Naive B cell (primary cell): ENCODE measurements at places on chromosomes 13 and 19. TPM values are rescaled to one million over a fixed set of nuclear protein-coding genes. Genes with fewer than 3 reads are reported as not detected.

GRCh38 chr19:33385956-33386355 lies 12.4 kb downstream of the CEBPG start:
- no peak for DNase-seq
- no peaks in the 10 kb centered on the region for H3K27me3 ChIP-seq
- no peak overlapping the region for H3K27ac ChIP-seq
- H3K4me1 ChIP-seq: peaks cover 8% of the 10 kb centered on the region
- H3K36me3 ChIP-seq: no peaks in the 10 kb centered on the region

DNA sequence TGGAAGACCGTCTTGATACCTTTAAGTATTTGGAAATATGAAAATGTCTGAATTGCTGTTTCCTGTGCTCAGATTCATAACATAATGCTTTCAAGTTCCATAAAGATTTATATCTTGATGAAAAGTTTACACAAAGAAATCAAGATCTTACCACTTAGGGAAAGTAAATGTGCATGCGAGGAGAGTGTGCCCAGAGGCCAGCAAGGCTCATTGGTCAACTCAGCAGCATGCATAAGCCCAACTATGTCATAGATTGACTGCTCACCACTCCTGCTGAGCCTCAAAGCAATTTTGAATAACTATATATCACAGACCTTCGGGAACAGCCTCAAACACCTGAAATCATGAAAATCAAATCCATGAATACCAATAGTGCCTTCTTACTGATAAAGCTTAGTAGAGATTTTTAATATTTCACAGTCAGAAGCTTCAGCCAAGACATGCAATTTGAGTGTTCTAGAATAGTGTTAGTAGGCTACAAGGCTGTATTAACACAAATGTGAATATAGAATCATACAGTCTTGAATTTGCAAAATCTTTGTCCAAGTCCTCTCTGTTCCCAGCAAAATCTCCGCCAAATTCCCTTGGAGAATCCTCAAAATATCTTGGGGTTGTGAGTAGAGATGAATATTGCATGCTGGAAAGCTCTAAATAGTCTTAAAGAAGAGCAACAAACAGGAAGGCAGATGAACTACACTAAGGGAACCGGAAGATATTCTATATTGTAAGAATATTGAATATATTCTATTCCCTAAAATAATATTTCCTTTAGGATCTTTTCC lies 124.1 kb downstream of the DCLK1 start:
- no peaks in the 10 kb centered on the region for H3K36me3 ChIP-seq
- H3K27ac ChIP-seq: no peak overlapping the region
- H3K27me3 ChIP-seq: no peaks in the 10 kb centered on the region
- H3K4me1 ChIP-seq: no peaks in the 10 kb centered on the region
- DNase-seq: no peak

- no peaks in the 10 kb centered on the region for H3K4me1 ChIP-seq
- H3K36me3 ChIP-seq: peaks cover 5% of the 10 kb centered on the region
- no peak overlapping the region for H3K4me3 ChIP-seq
- no peak for DNase-seq
- H3K27me3 ChIP-seq: no peaks in the 10 kb centered on the region
These were observed 16.6 kb downstream of the TEX30 start for GRCh38 chr13:102757006-102757405.

DNA sequence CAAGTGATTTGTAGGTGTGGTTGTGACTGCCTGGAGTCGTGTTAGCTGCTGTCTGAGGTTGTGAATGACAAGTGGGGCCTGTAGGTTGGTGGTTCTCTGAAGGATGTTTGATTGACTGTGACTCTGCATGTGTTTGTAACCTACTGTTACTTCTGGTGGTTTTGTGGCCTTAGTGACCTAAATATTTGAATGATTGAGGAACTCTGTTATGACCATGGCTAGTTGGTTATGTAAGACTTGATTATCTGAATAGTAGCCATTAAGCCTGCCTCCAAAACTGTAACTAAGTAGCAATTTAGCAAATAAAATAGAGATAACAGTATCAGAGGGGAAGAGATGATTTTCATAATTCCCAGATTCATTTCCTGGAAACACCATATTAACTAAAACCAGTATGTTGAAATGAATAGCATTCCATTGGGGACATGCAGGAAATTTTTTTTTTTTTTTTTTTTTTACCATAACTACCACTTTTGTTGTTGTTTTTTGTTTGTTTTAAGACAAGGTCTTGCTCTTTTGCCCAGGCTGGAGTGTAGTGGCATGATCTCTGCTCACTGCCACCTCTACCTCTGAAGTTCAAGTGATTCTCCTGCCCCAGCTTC lies 865 bp downstream of the ZNF382 start:
- no peak for DNase-seq
- peak overlapping the region; percentile 89 for H3K4me3 ChIP-seq
- H3K27ac ChIP-seq: peak overlapping the region; percentile 98
- peaks cover under 1% of the 10 kb centered on the region for H3K36me3 ChIP-seq
- H3K4me1 ChIP-seq: peaks cover 29% of the 10 kb centered on the region

GRCh38 chr19:16041299-16041990 lies 34.9 kb upstream of the TPM4 start:
- DNase-seq: peak; percentile 62
- no peak overlapping the region for H3K27ac ChIP-seq
- no peaks in the 10 kb centered on the region for H3K27me3 ChIP-seq

DNA sequence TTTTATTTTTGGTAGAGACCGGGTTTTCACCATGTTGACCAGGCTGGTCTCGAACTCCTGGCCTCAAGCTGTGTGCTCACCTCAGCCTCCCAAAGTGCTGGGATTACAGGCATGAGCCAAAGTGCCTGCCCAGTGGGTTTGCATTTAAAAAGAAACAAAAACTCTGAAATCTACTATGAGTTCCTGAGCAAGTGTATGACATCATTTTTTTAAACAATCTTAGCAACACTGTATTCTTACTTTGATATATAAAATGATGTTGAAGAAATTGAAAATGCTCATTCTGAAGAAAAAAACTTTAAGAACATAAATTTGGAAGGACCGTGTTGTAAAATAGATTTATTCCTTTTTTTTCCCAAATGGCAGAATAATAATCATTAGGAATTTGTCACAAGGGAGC lies 1199.7 kb downstream of the DIAPH3 start:
- no peak overlapping the region for H3K27ac ChIP-seq
- H3K4me3 ChIP-seq: no peak overlapping the region
- no peaks in the 10 kb centered on the region for H3K36me3 ChIP-seq
- DNase-seq: no peak

DNA sequence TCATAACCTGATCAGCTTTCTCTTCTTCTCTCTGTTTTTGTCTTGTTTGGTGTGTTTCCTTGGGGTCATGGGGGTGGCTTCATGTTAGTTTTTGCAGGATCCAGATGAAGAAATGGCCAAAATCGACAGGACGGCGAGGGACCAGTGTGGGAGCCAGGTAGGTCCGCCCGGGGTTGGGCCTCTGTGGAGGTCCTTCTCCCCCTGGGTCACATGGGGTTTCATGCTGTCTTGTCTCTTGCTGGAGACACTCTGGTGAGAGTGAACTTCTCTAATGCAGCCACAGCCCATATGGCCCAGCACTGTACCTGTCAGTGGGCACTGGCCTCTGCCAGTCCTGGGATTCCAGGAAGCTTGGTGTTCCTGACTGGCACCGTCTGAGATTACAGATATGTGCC lies 1.1 kb downstream of the CCNE1 start:
- no peak for DNase-seq
- peak overlapping the region; percentile 93 for H3K4me3 ChIP-seq
- peak overlapping the region; percentile 89 for H3K27ac ChIP-seq
- H3K4me1 ChIP-seq: peaks cover 12% of the 10 kb centered on the region
- H3K27me3 ChIP-seq: no peaks in the 10 kb centered on the region

DNA sequence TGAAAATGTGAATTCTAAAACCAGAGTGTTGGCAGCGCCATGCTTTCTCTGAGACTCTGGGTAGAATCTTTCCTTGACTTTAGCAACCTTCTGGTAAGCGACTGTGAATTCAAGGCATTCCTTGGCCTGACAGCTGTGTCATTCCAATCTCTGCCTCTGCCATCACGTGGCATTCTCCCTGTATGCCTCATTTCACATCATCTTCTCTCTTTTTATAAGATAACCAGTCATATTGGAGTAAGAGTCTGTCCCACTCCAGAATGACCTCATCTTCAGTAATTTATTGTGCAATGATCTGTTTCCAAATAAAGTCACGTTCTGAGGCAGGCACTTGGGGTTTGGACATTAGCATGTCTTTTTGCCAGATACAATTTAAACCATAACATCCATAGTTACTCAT lies 103.4 kb upstream of the POSTN start:
- no peak for DNase-seq
- no peaks in the 10 kb centered on the region for H3K36me3 ChIP-seq
- no peaks in the 10 kb centered on the region for H3K27me3 ChIP-seq
- H3K27ac ChIP-seq: no peak overlapping the region
- H3K4me3 ChIP-seq: no peak overlapping the region

DNA sequence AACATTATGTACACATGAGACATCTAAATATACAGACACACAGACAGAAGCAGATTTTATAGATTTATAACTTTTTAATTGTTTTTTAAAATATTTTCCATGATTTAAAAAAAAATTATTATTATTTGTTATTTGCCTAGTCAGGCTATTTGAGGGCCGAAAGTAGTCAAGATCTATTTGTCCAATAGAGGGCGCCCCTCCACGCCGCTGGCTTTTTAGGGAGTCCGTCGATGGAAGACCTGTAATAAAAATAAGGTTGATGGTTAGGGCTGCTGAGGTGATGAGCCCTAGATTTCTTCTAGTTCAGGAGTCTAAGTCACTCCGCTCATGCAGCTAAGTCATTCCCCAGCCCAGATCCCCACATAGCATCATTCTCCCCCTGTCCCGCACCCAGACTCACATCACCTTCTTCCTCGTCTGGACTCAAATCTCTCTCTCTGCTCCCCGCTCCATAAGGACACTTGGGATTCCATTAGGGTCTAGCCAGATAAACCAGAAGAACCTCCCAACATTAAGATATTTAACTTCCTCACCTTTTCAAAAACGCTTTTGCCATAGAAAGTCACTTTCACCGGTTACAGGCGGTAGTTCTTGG lies 33.9 kb upstream of the CEACAM21 start:
- peak; percentile 67 for DNase-seq
- H3K4me3 ChIP-seq: peak overlapping the region; percentile 28
- no peaks in the 10 kb centered on the region for H3K27me3 ChIP-seq
- no peaks in the 10 kb centered on the region for H3K36me3 ChIP-seq

DNA sequence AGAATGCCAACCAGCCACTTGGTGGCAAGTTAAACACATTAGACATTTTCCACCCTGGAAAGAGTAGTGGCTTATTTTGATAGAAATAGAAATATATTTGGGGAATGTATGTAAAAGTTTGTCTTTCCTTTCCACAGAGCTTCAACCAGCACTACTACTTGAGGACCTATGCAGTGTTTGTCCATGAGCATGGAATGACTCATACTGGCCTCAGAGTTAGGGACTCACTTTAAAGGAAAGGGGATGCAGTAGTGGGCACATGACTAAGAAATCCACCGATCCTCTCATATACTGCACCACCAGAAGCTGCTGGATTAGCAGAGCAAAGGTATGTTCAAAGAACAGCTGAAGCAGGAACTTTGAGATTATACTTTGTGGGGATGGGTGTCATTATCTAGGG lies 62.6 kb downstream of the LACC1 start:
- H3K27ac ChIP-seq: no peak overlapping the region
- peaks cover 7% of the 10 kb centered on the region for H3K27me3 ChIP-seq
- H3K4me1 ChIP-seq: no peaks in the 10 kb centered on the region
- H3K36me3 ChIP-seq: no peaks in the 10 kb centered on the region
- no peak for DNase-seq
- H3K4me3 ChIP-seq: no peak overlapping the region

- no peaks in the 10 kb centered on the region for H3K36me3 ChIP-seq
- H3K4me1 ChIP-seq: no peaks in the 10 kb centered on the region
- DNase-seq: no peak
- no peaks in the 10 kb centered on the region for H3K27me3 ChIP-seq
These were observed 892.9 kb downstream of the EFNB2 start for GRCh38 chr13:105642511-105642958.

GRCh38 chr13:54029226-54029625 lies 1000.6 kb downstream of the OLFM4 start:
- no peaks in the 10 kb centered on the region for H3K4me1 ChIP-seq
- DNase-seq: no peak
- H3K27ac ChIP-seq: no peak overlapping the region
- no peak overlapping the region for H3K4me3 ChIP-seq
- no peaks in the 10 kb centered on the region for H3K27me3 ChIP-seq

GRCh38 chr19:45637890-45638667 lies 1.1 kb downstream of the EML2 start:
- no peak overlapping the region for H3K27ac ChIP-seq
- H3K36me3 ChIP-seq: no peaks in the 10 kb centered on the region
- DNase-seq: no peak

DNA sequence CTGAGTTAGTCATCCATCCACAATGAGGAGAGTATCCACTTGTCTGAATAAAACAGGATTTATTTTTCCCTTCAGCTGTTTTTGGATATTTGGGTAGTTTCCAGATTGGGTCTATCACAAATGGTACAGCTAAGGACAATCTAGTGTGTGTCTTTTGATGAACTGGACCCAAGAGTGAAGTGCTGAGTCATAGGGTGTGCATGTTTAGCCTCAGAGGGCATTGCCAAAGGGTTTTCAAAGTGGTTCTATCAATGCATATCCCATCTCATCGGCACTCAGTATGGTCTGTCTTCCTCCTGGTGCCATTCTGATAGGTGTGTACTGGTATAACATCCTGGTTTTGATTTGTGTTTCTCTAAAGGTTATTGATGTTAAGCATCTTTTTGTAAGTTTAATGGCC lies 62.3 kb downstream of the GSX1 start:
- no peaks in the 10 kb centered on the region for H3K36me3 ChIP-seq
- DNase-seq: no peak
- H3K27ac ChIP-seq: no peak overlapping the region

DNA sequence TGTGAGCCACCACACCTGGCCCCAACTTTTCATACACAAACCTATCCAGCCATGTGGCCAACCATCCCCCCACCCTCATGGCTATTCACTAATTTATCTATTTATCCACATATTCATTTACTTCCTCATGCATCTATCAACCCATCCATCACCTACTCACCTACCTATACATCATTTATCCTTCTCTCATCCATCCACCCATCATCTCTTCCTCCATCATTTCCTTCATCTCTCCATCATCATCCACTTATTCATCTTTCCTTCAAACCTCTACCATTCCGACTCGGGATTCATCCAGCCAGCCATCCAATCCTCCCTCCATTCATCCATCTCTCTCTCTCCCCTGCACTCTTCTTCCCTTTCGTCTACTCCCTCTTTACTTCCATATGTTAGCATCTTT lies 54.6 kb downstream of the RYR1 start:
- H3K27me3 ChIP-seq: peaks cover 44% of the 10 kb centered on the region
- peaks cover 9% of the 10 kb centered on the region for H3K4me1 ChIP-seq
- peaks cover 6% of the 10 kb centered on the region for H3K36me3 ChIP-seq
- no peak overlapping the region for H3K4me3 ChIP-seq
- DNase-seq: no peak

The RGL3 gene
- not detected for polyA plus RNA-seq

The GJA3 gene
- 0.25 TPM for polyA plus RNA-seq

The ZNF549 gene
- polyA plus RNA-seq: 14.2 TPM

The ZNF548 gene
- 27.8 TPM for polyA plus RNA-seq

The KLHL1 gene
- not detected for polyA plus RNA-seq

The TNFSF11 gene
- not detected for polyA plus RNA-seq

The PRTN3 gene
- polyA plus RNA-seq: not detected

The FGF21 gene
- polyA plus RNA-seq: not detected
